Glutamatergic neuron (in vitro differentiated cells): ENCODE measurements at places on chromosomes 1 and 21.

DNA sequence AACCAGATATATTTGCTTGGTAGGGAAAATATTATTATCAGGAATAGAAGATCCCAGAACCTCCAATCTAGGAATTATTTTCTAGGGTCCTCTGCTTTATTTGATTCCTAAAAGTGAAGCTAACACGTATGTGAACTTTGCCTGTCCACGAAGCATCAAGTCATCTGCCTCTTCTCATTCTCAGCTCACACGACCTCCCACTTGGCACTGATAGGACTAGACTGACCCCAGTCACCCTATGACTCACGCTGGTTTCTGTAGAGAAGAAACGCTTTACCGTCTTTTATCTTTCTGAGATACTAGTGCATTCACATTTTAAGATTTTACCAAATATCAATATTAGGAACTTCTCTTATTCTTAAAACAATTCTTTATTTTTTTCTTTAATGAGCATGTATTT lies 2.0 kb upstream of the KRTAP19-7 start:
- no peak for DNase-seq

- DNase-seq, result no peak
Observed at GRCh38 chr21:45932922-45933502, 48.6 kb upstream of the COL6A1 start.

DNA sequence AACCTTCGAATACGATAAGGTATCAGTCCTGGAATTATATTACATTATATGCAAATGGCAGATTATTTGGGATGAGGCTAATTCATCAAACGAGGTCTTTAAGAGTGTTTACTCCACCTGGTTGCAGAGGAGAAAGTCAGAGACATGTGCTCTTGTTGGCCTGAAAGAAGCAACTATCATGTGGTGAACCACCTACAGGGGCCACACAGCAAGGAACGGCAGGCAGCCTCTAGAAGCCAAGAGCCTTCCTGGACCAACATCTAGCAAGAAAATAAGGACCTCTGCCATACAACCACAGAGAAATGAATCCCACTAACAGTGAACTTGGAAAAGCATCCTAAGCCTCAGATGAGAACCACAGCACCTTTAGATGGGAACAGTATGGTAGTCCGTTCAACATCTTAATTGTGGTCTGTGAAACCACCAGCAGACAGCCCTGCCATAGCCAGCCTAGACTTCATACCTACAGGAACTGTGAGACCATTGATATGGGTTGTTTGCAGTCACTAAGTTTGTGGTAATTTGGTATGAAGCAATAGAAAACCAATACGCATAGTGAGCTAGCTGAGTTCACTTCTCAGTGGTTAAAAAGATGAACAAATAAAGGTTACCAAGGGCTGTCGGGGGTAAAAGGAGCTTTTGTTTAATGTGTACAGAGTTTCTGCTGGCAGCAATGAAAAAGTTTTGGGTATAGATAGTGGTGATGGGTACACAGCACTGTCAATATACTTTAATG lies 345.7 kb upstream of the RUNX1 start:
- no peak for DNase-seq

DNA sequence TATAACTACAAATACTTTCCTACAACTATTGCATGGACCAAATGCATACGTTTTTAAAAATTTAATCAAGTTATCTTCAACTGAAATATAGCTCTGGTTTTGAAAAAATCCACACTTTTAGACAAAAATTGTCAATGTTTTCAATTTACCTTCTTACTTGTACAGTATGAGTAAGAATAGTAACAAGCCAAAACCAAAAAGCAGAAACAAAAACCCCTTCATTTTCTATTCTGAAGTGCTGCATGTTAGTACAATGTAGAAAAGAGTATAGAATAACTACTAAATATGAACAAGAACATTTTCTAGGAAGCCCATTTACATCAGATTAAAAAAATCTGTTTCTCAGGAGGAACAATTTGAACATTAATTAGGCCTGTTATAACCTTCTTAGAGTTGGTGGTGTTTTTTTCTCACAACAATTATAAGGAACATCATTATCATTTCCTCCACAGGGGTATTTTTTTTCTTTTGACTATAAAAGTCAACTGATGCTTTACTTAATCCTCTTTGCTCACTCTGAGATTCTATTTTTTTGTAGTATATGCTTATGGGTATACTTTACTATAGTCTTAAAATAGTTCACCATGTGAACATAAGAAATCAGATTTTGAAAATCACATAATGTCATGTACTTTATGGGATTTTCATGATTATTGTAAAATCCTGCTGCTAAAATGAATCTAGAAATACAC lies 475.4 kb downstream of the PTBP2 start:
- DNase-seq, result no peak

DNA sequence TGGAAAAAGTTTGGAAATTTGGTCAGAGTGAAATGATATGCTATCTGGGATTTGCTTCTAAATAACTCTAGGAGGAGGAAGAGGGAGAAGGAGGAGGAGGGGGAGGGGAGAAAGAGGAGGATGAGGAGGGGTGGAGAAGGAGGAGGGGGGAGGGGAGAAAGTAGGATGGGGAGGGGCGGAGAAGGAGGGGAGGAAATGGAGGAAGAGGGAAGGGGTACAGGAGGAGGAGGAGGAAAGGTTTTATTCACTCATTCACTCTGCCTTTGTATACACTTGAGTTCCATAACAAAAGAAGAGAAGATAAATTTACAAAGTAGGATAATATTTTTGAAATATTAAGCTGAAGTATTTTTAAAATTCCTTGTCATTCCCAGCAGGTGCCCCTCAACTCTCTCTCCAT lies 6.3 kb upstream of the VPS26C start:
- DNase-seq, result no peak

- DNase-seq, result no peak
Observed at GRCh38 chr1:248757784-248758195, 2.2 kb upstream of the LYPD8 start.

DNA sequence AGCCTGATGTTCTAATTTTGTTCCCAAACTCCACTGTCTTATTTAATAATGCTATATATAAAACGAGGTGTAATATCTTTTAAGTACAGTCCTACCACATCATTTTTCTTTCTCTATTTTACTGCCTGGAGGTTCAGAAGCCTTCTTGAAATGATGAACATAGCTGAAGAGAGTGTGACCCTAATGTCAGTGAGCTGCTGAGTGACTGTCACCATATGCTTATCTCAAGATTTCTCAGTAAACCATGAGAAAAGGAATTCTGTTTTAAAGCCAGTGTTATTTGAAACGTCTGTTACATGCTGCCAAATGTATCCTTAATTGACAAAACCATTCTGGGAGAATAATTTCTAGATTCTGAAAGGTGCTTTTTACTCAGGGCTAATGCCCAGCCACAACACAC lies 503.5 kb upstream of the TMPRSS15 start:
- no peak for DNase-seq

DNA sequence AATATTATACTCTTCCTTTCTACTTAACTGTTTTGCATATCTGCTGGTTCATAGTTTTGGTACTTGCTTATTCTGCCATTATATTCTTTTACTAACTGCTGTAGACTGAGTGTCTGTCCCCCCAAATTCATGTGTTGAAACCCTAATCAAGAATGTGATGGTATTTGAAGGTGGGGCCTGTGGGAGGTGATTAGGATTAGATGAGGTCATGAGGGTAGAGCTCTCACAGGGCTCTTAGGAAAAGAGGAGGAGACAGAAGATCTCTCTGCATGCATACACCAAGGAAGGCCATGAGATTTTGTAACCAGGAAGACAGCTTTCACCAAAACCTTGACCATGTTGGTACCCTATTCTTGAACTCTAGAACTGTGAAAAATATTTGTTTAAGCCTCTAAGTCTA lies 354.1 kb upstream of the B3GALT2 start:
- no peak for DNase-seq

DNA sequence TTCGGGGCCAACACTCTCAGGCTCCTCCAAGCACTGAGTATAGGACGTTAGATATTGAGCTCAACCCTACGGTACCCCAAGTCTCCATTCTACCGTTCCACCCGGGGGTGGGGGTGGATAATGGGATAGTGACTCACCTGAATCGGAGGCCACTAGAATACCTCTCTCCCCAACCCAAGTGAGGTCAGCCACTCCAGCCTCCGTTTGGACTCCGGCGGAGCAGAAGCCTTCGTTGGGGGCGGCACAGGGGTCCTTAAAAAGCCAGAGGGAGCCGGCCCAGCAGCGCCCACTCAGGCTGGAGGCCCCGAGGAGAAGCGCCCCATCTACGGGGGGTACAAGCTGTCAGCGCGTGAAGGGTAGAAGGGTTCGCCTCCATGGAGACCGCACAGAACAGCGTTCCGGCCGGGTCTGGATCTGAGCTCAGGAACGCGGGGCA lies 556 bp downstream of the WDR77 start:
- no peak for DNase-seq

DNA sequence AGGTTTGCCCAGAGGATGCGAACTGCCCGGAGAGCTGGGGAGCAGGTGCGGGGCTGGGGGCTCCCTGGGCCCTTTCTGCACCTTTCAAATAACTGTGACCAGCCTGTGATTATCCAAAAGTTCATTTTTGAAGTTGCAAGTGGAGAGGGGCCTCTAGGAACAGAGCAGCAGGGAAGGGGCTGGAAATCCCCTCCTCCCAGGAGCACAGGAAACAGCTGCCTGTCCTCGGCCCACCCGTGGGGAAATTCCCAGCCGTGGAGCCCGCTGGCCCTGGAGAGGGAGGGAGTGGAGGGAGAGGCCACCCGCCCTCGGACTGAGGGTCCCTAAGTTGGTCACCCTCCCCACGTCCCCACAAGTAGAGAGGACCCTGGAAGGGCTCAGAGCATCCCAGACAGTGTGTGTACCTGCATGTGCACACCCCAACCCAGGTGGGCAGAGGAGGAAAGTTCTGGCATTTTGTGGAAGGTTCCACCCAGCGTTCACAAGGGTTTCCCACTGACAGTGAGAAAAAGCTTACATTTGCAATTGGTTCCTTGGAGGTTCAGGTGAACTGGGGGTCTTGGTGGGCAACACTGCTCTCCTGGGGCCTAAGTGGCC lies 1.2 kb upstream of the TNFRSF4 start:
- DNase-seq, result no peak
